Gastrocnemius medialis (tissue), 4 donors: ENCODE measurements at places on chromosomes 7 and 10.

GRCh38 chr7:70183278-70183677 is 585.0 kb downstream of the AUTS2 start:
- no peak for DNase-seq
- H3K27me3 ChIP-seq = no peaks in the 10 kb centered on the region
- no peak overlapping the region for H3K4me3 ChIP-seq
- H3K27ac ChIP-seq = no peak overlapping the region
- H3K36me3 ChIP-seq = no peaks in the 10 kb centered on the region

DNA sequence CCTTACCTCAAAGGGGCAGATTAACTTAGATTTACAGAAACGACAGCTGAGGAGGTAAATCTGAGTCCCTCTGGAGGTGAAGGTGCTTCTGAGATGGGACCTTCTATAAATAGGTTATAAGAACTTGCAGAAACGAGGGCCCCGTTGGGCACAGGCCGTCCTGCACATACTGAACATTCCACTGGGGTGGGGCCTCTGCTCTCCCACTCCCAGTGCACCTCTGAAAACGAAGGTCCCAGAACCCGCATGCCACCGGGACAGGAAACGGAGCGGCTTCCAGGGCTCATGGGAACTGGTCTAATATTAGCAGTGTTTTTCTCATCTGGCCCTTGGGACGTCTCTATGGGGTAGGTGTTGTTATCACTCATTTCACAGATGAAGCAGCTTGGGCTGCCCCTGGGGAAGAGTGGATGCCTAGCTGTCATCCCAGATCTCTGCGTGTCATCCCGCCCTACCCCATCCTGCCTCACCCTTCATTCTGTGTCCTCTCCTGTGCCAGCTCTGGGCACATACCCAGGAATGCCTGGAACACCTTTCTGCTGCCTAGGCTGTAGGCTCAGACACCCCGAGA is 19.6 kb downstream of the C10orf62 start:
- peak; percentile 48 for DNase-seq
- no peak overlapping the region for H3K4me3 ChIP-seq

GRCh38 chr10:114285961-114286441 is 46.9 kb downstream of the VWA2 start:
- no peak overlapping the region for H3K4me3 ChIP-seq
- H3K36me3 ChIP-seq = no peaks in the 10 kb centered on the region
- DNase-seq = no peak
- H3K27ac ChIP-seq = no peak overlapping the region

DNA sequence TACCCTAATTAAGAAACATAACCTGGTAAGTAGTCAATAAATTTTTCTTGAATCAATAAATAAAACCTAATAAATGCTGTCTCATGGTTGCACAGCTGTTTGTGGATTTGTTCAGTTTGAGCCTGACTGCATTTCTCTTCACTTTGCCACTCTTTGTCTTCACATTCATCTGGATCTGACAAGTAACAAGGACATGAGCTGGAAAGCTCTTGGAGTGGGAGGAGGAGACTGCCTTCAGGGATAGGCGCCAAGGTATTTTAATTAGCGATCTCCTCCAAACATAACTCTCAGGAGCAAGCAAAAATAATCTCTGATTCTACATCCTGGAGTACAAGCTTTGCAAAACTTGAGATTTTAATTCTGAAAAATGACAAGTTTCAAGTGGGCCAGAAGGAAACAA is 251.0 kb downstream of the BMPER start:
- H3K27me3 ChIP-seq = no peaks in the 10 kb centered on the region
- peak overlapping the region; percentile 77 for H3K27ac ChIP-seq
- DNase-seq = no peak

DNA sequence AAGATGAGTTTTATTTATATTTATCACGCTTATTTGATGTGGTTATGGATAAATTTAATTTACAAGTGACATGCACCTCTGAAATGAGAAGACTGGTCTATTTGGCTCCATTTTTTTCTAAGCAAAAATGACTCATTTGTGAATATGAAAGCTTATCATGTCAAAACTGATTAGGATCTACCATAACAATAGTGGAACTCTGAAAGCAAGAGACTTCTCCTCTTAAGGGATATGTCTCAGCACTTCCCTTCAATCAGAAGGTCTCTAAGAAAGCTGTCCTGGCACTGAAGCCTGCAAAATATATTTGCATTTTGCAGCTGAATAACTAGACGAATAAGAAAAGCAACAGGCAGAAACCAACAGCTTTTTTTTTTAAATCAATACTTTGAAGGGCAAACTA is 12.7 kb downstream of the FAS start:
- H3K36me3 ChIP-seq = no peaks in the 10 kb centered on the region
- no peak overlapping the region for H3K4me3 ChIP-seq
- peaks cover 4% of the 10 kb centered on the region for H3K27me3 ChIP-seq
- H3K4me1 ChIP-seq = no peaks in the 10 kb centered on the region
- DNase-seq = no peak
